ENCODE measurements at places on chromosomes 4 and X.
A peak's percentile ranks its signal among the peaks of the same experiment; 100 is the strongest.

- DNase-seq, result no peak
These were observed 122.4 kb downstream of the BCOR start for GRCh38 chrX:39975101-39975925.

- DNase-seq, result no peak
These were observed 28.7 kb downstream of the NLRP2B start for GRCh38 chrX:57651169-57651919.

GRCh38 chr4:105389167-105389566, 84.7 kb downstream of the PPA2 start:
- DNase-seq, result no peak

DNA sequence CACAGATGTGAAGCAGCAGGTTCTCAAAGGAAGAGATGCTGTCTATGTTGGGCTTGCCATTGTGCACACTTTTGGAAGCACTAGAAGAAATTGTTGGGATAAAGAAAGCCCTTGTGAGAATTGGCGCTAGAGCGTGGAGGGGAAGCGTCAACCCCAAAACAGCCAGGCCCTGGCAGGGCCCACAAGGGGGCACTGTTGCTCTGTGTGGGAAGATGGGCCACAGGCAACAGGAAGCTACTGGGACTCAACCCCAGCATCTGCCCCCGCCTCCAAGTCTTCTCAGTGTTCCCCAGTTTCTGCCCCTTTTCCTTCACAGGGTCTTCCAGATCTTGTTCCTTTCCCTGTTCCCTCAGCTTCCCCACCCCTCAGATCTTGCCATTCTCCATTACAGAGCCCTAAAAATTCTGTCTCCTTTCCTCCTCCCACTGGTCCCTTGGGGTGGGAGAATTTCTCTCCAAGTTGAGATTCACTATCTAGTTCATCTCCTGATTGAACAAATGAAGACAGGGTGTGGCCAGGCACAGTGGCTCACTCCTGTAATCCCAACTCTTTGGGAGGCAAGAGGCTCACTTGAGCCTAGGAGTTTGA, 85.5 kb downstream of the STARD8 start:
- peak; percentile 58 for DNase-seq

DNA sequence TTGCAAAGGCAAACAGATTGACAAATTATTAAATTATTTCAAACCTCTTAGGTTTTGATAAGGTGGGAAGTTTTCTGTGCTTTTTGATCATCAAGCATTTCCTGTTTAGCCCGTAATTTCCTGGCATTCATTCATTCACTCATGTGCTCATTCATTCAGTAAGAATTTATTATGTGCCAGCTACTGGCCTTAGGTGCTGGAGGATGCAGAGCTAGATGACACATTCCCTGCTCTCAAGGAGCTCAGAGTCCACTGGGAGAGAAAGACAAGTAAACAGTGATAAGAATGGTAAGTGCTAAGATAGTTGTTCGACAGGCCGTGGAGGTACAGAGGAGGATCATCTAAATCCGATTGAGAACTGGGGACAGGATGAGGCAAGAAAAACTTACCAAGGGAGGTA, 153.0 kb downstream of the DCTD start:
- no peak for DNase-seq

DNA sequence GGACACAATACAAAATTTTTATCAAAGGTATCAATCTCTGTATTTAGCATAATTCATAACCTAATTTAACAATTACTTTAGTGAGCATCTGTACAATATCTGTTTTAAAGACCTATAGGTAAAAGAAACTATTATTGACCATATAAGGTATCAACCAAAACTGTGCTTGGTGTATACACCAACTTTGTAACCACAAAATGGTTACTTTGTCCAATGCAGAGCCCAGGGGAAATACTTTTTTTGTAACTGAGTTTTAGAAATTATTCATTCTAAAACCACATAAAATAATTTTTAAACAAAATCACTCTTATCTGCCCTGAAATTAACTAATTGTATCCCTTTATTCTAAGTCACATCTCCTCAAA, 5.0 kb downstream of the CXXC4 start:
- no peak for DNase-seq

GRCh38 chr4:67545199-67546003, at the start of gene CENPC:
TSS of gene CENPC (minus strand) at chr4:67545503. CDS start at chr4:67545355, 148 bp downstream.
- peak; percentile 89 for DNase-seq

- DNase-seq, result no peak
These were observed at the start of gene CFAP47 for GRCh38 chrX:35919536-35920309. TSS of gene CFAP47 (plus strand) at chrX:35919734. CDS start at chrX:35919800, 66 bp downstream.

Measured in activated CD4-positive, alpha-beta T cell treated with anti-CD3 and anti-CD28 coated beads for 24 hours (primary cell).